Thymus (tissue), 14 donors: ENCODE measurements at places on chromosomes 2 and 18. TPM values are rescaled to one million over a fixed set of nuclear protein-coding genes. Genes with fewer than 3 reads are reported as not detected.

HOXD12 gene
- total RNA-seq = not detected

AMER3 gene
- under 0.01 TPM for total RNA-seq

CRYGC gene
- not detected for total RNA-seq

IL1R1 gene
- total RNA-seq = 5.2 TPM

TGFA gene
- total RNA-seq = 1.6 TPM

ASXL3 gene
- total RNA-seq = 0.42 TPM

TRMT61B gene
- total RNA-seq = 11.3 TPM

PLGLB2 gene
- 1.5 TPM for total RNA-seq

NPHP1 gene
- 1.7 TPM for total RNA-seq

DSEL gene
- 3.0 TPM for total RNA-seq

LOXHD1 gene
- total RNA-seq = 0.24 TPM

LIPG gene
- total RNA-seq = 4.2 TPM

ACKR3 gene
- 7.1 TPM for total RNA-seq

CDK5R2 gene
- total RNA-seq = not detected

TWIST2 gene
- total RNA-seq = 1.2 TPM

DSC2 gene
- 11.1 TPM for total RNA-seq

CABYR gene
- total RNA-seq = 1.4 TPM

MC5R gene
- 0.61 TPM for total RNA-seq

PSMD1 gene
- total RNA-seq = 87.6 TPM

MALL gene
- 1.2 TPM for total RNA-seq

ZNF396 gene
- total RNA-seq = 1.7 TPM

EVA1A gene
- total RNA-seq = 12.7 TPM

SULT1C4 gene
- total RNA-seq = 3.6 TPM

ACOXL gene
- total RNA-seq = 0.38 TPM

PRKAG3 gene
- not detected for total RNA-seq
